ENCODE measurements at places on chromosomes 7 and 10.

DNA sequence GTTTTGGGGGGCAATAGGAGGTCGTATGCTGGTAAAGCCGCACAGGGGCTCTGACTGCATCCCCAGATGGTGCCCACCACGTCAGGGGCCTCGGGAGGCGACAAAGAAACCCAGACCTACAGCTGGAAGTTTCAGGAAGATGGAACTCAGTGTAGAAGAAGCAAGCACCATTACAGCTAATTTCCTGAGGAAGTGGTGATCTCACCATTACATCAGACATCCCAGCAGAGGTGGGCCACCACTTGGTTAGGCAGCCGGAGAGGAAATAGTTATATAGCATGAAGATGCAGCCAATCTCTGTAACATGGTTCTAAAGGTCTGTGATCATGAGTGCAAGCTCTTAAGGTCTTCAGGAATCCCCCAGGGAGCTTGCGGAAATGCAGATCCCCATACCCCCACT is 127.3 kb upstream of the PCBD1 start:
- no peak for DNase-seq

DNA sequence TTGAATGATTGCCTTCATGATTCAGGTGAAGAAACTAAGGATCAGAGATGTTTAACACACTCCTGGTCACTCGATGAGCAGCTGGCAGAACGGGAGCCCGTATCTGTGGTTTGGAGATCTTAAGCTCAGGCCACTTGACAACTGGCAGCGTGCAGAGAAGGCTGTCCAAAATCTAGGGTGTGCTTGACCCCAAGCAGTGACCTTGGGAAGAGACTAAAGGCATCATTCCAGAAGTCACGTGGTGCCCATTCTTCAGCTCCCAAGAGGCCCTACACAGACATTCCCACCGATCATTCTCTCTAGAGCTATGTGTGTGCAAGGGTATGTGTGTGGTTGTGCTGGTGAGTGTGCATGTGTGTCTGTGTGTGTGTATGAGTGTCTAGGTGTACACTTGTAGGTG is 493.8 kb downstream of the TCERG1L start:
- DNase-seq, result no peak

GRCh38 chr10:79446758-79447084 is 1.3 kb upstream of the ZCCHC24 start:
- DNase-seq, result peak; percentile 57

- peak; percentile 13 for DNase-seq
Observed at GRCh38 chr10:74754381-74754821, 72.0 kb upstream of the KAT6B start.

DNA sequence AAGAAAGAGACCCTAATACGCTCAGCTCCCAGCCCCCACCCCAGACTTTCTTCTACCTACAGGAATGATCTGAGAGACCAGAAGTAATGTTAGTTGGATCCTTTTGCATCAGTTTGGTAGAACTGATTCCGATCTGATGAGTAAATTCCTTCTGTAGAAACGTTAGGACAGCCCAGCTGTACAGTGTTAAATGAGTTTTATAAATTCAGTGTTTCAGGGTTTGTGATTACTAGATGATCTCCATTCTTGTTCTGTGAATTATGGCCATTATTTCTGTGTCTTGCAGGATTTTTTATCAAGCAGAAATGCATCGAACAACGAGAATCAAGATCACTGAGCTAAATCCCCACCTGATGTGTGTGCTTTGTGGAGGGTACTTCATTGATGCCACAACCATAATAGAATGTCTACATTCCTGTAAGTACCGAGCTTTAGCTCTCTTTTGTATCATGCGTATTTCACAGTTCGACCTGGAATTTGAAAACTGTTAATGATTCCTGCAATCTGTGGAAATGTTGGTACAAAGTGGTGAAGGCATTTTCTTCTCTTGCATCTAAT is 5.3 kb downstream of the BMI1 start:
- DNase-seq, result no peak

DNA sequence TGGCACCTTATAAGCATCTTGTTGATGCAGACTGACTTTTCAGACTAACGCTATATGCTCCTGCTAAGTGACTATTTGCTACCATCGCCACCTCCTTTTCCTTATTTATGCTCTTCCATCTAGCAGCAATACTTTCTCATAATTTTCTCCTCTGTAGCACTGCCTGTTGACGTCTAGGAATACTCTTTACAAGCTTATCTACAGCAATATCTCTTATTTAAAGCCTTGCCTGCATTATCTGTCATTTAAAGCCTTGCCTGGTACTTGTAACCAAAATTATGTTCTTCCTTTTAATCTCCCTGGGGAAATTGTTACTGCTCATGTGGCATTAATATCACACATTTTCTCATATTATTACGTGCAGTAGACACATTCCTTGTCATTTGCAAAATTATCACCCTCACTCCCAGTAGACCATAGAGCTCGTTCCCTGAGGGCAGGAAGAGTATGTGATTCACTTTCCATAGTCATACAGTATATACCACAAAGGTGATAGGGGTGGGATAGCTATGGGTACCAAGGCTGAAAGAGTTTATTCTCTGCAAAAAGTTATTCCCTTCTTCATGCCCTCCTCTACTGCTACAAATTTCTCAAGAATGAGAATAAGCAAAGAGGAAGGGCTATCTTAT is 359.7 kb upstream of the PCDH15 start:
- DNase-seq, result no peak

DNA sequence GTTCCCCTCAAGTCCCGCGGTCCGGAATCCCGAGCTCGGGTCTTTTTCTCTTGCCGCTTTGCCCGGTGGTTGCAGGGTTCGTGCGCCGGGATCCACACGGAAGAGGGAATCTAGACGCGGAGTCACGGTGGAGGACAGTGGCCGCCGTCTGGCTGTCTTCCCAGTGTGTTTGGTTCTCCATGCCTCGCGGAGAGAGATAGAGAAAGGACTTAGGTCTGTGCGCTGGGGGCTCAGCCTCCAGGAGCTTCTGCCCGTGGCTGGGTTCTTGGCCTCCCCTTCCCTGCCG is 1.6 kb downstream of the FFAR4 start:
- DNase-seq, result no peak

- no peak for DNase-seq
Observed at GRCh38 chr10:74234569-74234968, 83.5 kb downstream of the ADK start.

- no peak for DNase-seq
Observed at GRCh38 chr10:123417414-123417813, 248.7 kb upstream of the GPR26 start.

DNA sequence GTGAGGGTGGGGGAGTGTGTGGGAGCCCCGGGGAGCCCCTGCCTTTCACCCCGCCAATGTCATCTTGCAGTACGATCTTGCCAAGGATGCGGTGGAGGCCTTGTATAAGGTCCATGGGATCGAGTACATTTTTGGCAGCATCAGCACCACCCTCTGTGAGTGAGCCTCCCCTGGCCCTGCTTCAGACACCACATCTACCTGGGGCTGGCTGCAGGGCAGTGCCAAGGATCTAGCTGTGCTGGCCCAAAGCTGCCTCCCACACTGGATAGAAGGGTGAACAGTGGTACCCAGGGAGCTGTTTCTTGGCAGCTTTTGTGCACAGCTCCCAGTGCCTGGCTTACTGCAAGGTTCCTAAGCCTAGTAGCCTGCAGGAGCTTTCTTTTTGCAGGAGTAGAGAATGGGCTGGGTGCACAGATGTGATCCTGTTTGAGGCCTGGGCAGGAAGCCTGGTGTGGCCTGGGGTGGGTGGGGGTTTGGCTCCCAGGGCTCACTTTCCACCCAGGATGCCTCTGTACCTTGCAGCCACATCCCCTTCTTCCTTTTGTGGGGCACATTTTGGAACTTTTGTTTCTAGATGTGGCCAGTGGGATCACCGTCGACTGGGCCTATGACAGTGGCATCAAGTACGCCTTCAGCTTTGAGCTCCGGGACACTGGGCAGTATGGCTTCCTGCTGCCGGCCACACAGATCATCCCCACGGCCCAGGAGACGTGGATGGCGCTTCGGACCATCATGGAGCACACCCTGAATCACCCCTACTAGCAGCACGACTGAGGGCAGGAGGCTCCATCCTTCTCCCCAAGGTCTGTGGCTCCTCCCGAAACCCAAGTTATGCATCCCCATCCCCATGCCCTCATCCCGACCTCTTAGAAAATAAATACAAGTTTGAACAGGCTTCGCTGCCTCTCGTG is 12.2 kb upstream of the CPA1 start:
- DNase-seq, result no peak

- DNase-seq, result no peak
Observed at GRCh38 chr10:30709700-30710358, 80.3 kb upstream of the LYZL2 start.

DNA sequence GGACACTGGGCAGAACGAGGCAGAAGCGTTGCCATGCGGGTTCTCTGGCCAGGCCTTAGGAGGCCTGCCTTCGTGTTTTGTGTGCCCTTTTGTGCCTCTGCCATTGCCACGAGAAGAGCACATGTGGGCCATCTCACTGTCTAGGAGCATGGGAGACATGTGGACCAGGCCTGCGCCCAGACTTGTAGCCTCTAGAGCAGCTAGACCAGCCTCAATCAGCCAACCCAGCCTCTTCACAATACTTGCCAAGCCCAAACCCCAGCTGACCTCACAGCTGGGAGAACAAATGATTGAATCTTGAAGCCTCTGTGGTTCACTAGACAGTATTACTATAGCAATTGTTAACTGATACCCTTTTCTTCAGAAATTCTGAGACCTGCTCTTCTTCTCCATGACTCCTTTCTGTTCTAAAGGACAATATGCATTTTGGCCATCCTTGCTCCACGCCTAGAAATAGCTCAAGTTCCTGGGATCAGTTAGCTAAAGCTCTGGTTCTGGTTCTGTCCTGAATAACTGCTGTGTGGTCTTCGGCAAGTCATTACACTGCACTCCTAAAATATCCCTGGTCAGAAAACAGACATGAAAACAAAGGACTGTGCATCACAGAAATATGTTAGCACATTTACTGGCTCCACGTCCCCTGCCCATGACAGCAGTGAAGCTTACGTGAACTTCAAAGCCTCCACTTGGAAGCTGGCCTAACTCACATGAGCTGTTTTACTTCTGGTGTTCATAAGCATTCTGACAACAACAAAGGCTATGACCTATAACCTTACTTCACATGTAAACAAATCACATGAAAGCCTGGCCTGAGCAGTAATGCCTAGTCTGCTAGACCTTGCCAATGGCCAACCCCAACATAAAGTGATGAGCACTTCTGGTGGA is 72.3 kb upstream of the MKRN1 start:
- DNase-seq, result no peak

- peak; percentile 51 for DNase-seq
Observed at GRCh38 chr7:51315393-51316261, 982 bp downstream of the COBL start.

GRCh38 chr10:107442035-107442505 is 277.6 kb upstream of the SORCS1 start:
- DNase-seq, result no peak

- DNase-seq, result no peak
Observed at GRCh38 chr10:34959786-34960185, 130.4 kb downstream of the CUL2 start.
